ENCODE measurements at places on chromosomes 16 and 17. TPM values are rescaled to one million over a fixed set of nuclear protein-coding genes. Genes with fewer than 3 reads are reported as not detected.

DNA sequence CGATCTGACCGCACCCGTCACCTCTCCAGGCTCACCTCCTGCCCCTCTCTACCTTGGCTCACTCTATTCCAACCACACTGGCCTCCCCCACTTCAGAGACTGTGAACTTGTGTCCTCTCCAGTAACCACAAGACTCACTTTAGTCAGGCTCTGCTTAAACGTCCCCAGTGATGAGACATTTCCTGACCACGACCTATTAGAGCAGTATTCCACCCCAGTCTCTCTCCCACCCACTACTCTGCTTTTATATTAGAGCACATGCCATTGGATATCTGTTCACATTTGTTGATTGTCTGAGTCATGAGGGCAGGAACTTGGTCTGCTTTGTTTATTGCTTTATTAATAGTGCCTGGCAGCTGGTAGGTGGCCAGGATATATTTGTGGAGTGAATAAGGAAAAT, 20.1 kb downstream of the COX11 start:
- peak; percentile 19 for DNase-seq

DNA sequence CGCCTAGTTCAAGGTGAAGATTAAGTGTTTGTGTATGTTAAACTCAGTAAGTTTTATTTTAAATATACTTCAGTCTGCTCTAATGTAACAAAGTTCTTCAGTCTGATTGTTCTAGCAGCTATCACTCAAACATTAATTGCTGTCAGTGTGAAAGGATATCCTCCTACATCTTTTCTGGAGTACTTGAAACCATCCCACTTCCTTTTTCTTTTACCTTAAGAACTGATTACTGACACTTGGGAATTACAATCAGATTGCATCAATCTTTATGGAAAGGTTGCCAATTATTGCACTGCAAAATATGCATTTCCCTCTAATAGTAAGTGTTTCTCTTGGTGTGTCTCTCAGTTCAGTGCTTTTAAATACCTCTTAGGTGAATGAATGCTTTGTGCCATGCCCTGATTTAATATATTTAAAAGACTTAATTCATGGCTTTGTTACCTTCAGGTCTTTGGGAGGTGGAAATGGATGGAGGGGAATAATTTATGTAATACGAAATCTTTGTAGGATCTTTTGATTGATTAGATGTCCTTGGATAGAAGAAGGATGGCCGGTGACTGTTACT, 16.6 kb downstream of the MRTFB start:
- DNase-seq = no peak

- no peak for DNase-seq
Measured at GRCh38 chr16:50944436-50944835, 202.6 kb downstream of the CYLD start.

GP1BA gene
- total RNA-seq = not detected

DNA sequence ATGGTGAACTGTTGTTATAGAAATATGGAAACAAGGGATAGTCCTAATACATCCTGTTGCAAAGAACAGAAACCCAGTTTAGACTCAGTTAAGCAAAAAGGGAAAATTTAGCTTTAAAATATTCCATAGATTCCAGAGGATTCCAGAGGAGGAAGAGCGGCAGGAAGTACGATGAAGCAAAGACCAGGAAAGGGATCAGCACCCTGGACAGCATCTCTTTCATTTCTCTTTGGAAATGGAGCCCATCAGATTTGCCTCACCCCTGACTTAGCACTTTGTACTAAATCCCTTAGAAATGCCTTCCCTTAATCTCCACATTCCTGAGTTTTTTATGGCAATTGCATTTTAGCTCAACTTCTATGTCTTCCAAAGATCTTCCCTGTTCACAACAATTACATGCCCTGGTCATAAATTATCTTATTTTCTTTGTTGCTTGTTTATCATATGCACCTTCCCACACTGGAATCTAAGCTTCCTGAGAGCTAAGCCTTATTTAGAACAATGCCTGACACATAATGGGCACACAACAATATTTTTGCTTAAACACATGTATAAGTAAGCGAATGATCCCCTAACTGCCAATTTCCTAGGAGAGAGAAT, 150.0 kb upstream of the RBFOX1 start:
- no peak for DNase-seq

ACD gene
- total RNA-seq = 15.3 TPM
